ENCODE measurements at places on chromosomes 4 and X.

DNA sequence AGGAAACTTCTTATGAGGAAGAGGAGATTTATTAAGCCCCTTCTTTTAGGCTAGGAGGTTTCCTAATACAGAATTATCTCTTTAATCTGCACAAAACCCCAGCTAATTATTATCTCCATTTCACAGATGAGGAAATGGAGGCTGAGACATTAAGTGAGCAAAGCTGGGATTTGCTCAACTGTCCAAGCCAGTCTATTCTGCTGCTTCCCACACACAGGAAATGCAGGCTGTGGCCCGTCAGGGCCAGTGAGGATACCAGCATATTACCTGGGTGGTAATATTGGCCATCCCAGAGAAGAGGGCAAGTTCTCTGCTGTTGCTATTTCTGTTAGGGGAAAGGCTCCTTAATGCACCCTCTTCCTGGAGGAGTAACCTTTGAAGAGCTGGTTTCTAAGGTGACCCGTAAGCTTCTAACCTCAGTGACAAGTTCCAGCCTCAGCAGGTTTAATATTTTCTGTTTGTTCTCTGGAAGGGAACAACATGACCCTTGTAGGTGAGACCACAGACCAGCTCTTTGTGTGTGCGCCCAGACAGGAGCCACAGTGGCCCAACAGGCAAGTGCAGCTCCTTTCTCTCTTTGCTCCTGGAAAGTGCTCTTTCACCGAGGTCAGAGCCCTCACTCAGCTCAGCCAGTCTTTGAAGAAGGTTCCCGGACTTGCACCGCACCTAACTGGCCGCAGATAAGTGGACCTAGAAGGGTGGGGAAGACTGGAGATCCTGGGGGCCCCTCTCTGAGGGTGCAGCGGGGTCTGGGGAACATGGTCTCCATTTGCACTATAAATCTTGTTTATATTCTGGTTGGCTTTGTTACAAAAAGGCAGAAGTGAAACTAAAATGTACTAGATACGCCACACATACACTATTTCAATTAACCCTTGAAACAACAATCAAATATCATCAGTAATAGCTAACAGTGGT is 35.5 kb downstream of the TBC1D9 start:
- DNase-seq: no peak

GRCh38 chrX:54043541-54044125 is 640 bp downstream of the PHF8 start:
- peak; percentile 57 for DNase-seq

DNA sequence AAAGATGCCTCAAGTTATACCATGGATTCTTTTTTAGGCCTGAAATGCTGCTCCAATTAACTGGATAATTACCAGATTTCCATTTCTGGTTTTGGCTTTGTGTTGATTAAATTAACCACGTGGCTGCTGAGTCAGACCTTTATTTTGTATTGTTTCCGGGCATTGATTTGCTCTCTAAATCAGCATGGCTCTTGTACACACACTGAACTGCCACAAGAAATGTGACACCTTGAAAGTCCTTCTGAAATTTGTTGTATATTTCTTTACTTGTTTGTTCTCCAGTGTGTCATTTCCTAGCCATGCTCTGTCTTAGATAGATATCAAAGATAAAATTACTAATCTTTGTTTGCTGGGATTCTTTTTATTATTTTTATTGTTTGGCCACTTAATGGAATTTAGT is 11.7 kb downstream of the MTTP start:
- no peak for DNase-seq

DNA sequence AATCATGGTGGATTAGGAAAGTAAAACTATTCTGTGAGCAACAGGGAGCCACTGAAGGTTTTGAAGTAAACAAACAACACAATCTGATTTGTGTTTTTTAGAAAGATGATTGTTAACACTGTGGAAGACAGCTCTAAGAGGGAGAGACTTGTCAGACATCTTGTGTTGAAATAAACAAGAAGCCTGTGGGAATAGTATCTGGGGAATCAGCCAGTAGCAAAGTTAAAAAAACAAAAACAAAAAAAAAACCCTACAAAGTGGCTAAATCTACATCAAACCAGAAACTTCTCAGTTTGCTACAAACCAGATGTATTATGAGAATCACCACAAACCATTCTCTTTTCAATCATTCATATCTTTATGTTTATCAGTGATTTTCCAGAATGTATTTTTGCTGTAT is 125.7 kb upstream of the GPC4 start:
- no peak for DNase-seq

DNA sequence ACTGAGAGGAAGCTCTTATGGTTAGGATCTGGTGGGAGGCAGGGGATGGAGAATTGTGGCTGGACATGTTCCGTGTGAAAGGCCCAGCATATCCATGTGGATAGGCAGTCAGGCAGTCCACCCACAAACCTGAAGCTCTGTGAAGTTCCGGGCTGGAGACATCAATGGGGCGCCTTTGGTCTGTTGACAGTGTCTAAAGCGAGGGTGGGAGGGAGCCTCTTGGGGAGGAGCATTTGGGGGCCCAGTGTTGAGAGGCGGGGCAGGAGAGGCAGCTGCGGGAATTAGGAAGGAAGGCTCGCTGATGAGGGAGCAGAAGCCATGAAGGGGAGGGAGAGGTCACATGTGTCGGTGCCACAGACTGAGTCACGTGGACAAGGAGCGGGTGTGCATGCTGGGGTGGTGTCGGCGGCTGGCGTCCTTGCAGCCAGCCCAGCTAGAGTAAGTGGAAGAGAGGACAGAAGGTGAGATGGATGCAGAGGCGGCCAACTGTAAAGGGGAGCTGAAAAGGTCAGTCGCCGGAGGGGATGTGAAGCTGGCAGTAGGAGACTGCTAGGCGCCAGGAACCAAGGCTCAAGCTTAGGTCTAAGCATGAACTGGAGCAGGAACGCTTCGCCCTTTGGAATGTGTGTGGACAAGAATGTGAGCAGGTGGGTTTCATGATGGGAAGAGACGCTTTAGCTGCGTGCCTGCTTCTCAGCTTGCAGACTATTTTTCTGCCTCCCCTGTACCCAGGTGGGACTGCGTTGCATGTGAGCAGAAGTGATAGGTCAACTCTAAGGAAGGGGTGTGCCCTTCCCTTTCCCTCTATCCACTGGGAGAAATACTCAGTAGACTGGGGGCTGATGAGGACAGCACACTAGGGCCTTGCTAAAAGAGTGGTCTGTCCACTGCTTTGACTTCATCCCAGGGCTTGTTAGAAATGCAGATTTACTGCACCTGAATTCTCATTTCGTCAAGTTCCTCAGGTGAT is 44.0 kb upstream of the TLR2 start:
- DNase-seq: no peak

DNA sequence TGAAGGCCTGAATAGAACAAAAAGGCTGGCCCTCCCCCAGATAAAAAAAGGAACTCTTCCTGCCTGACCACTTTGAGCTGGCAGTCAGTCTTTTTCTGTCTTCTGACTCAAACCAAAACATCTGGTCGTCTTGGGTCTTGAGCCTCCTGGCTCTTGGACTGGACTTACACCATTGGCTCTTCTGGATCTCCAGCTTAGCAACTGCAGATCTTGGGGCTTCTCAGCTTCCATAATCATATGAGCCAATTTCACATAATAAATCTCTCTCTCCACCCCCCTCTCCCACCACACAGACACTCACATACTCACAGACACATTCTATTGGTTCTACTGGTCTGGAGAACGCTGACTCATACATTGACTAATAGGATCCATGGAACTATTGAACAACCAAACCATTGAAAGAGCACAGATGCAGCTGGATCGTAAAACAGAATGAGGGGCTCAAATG is 15.6 kb upstream of the CWH43 start:
- DNase-seq: no peak

DNA sequence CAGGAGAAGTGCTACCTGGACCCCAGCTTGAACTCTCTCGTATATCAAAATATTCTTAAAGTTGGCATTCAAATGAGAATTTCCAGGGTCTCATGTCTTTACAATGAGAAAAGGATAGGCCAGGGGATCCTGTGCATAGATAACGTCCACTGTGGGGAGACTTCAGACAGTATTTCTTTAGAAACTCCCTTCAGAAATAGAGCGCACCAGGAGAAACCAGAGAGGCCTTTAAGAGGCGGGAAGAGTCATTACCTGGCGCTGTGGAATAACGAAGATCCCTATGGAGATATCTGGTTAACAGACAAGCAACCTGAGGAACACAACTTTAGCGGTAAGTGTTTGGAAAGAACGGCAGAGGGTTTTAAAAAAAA is 600 bp downstream of the RADX start:
- no peak for DNase-seq

DNA sequence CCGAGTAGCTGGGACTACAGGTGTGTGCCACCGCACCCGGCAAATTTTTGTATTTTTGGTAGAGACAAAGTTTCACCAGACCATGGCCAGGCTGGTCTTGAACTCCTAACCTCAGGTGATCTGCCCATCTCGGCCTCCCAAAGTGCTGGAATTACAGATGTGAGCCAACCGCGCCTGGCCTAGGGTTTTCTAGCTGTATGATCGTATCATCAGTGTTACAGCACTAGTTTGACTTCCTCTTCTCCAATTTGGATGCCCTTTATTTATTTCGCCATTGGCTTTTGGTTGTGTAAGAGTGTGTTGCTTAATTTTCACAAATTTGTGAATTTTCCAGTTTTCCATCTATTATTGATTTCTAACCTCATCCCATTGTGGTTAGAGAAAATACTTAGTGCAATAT is 5.2 kb downstream of the TKTL1 start:
- DNase-seq: no peak

GRCh38 chr4:107734120-107734519 is 14.1 kb upstream of the PAPSS1 start:
- peak; percentile 52 for DNase-seq

GRCh38 chr4:133775881-133776280 is 425.7 kb downstream of the PABPC4L start:
- DNase-seq: no peak

DNA sequence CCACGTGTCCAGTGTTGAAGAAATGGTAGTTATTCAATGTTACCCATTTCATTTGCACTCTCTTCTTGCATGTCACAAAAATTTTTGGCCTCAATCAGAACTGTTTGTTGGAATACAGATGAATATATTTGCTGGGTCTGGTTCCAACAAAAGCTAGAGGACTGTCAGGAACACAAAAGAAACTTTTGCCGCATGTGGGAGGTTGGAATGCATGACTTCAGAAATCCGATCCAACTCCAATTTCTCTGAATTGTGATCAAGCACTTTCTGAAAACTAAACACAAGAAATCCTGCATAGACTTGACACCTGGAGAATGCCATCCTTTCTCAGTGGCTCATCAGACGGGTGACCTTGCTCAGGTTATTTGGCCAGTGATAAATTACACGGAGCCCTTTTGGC is 15.4 kb downstream of the SETD7 start:
- no peak for DNase-seq

- peak; percentile 67 for DNase-seq
Measured at GRCh38 chr4:83109480-83110222, 4.9 kb downstream of the PLAC8 start.

- DNase-seq: no peak
Measured at GRCh38 chrX:32443841-32444240, 767.5 kb downstream of the DMD start.

GRCh38 chrX:151982222-151982621 is 7.7 kb upstream of the GABRE start:
- no peak for DNase-seq

GRCh38 chr4:102778720-102779119 is 18.0 kb upstream of the MANBA start:
- DNase-seq: no peak

GRCh38 chr4:74368596-74368995 is 3.7 kb downstream of the EREG start:
- no peak for DNase-seq

GRCh38 chrX:45747905-45748304 is 547.2 kb upstream of the DIPK2B start:
- no peak for DNase-seq

DNA sequence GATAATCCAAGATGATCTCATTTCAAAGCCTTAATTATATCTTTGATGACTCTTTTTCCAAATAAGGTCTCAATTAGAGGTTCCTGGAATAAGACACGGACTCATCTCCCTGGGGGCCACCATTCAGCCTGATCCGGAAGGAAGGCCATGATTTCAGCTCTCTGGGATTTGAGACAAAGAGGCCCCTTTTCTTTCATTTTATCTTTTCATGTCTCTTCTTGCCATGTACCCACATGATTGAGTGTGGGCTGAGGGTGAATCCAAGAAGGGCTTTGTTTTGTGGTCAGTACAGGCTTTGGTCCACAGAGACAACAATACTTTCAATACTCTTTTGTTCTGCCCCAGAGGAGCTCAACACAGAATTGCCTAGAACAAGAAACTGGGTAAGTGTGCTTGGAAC is 261.2 kb downstream of the TRIML1 start:
- no peak for DNase-seq

- peak; percentile 82 for DNase-seq
Measured at GRCh38 chrX:54446084-54446483, 5.9 kb downstream of the TSR2 start.

DNA sequence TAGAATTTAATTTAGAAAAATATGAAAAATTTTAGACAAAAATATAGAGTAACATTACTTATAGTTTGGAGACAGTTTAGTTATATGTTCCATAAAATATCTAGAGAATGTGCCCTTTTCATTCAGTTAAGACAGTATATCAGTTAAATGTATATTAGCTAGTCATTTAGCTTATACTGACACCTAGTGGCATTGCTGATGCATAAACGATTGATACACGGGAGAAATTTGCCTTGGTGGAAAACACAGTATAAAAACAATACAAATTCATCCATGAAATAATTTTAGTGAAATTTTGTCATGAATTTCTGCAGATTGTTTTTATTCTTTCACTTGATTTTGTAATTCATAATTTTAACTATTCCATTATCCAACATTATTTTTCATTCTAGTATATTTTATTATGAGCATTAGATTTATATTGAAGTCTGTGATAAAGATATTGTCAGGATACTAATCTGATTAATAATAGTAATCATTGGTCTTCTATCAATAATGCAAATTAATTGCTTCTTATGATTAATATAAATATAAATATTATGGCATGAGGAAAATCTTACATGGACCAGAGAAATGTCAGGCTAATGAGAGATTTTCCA is 219.0 kb downstream of the TLL1 start:
- no peak for DNase-seq

DNA sequence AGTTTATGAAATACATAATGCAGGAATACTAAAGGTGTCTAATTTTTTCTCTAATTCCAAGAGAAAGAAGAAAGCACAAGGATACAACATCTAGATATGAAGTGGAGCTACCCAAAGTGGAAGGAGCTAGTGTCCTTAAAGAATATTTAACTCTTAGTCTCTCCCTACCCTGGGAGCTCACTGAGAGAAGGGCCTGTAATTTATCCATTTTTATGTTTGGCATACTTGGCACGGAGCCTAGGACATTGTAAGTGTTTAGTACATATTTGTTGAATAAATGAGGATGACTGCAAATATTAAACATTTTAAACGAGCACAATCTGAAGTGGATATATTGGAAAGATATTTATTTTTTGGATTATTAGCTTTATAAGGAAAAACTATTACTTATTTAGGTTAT is 674.8 kb downstream of the IQCM start:
- no peak for DNase-seq

GRCh38 chrX:78321809-78322208 is 5.6 kb downstream of the CYSLTR1 start:
- DNase-seq: no peak

DNA sequence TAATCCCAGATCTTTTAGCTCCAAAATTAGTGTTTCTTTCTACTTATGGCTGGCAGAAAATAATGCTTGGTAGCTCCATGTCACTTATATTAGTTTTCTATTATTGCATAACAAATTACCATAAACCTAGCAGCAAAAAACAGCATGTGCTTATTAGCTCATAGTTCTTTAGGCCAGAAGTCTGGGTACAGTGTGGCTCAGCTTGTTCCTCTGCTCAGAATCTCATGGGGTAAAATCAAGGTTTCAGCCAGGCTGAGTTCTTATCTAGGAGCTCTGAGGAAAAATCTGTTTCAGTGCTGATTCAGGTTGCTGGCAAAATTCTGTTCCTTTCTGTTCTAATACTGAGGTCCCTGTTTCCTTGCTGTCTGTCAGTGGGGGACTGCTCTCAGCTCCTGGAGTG is 101.1 kb downstream of the CT47B1 start:
- DNase-seq: no peak
